ENCODE measurements at places on chromosomes 6 and 20. TPM values are rescaled to one million over a fixed set of nuclear protein-coding genes. Genes with fewer than 3 reads are reported as not detected.

The SALL4 gene
- 0.86 TPM for total RNA-seq

The TCP11 gene
- total RNA-seq, result 0.06 TPM

The ZBTB12 gene
- total RNA-seq, result 7.5 TPM

The MYO6 gene
- 7.0 TPM for total RNA-seq

The OR2J3 gene
- not detected for total RNA-seq

The PAX1 gene
- 0.12 TPM for total RNA-seq

The ID1 gene
- total RNA-seq, result 411 TPM

The FAM217A gene
- not detected for total RNA-seq

The FABP7 gene
- total RNA-seq, result not detected

The BPIFB4 gene
- total RNA-seq, result not detected

The C6orf132 gene
- total RNA-seq, result not detected

The SEMG1 gene
- total RNA-seq, result not detected

The CDSN gene
- total RNA-seq, result not detected

The HLA-DMA gene
- total RNA-seq, result 0.11 TPM

The MOCS3 gene
- 7.4 TPM for total RNA-seq

The GLP1R gene
- total RNA-seq, result not detected

The ZNF451 gene
- 41.9 TPM for total RNA-seq

The CUTA gene
- total RNA-seq, result 223 TPM

The CD83 gene
- total RNA-seq, result 20.1 TPM

The RIMS1 gene
- 3.3 TPM for total RNA-seq

The TAAR5 gene
- total RNA-seq, result not detected

The OLIG3 gene
- not detected for total RNA-seq

The HDGFL1 gene
- total RNA-seq, result not detected

The MAD2L1BP gene
- 59.5 TPM for total RNA-seq

The ADGRF4 gene
- total RNA-seq, result 2.7 TPM

The CLIC5 gene
- total RNA-seq, result not detected

The KHDC1L gene
- total RNA-seq, result not detected

The SUMO4 gene
- total RNA-seq, result not detected

The PRKN gene
- total RNA-seq, result 0.57 TPM

The NDRG3 gene
- total RNA-seq, result 9.9 TPM

The CCN5 gene
- total RNA-seq, result not detected

The GSTA3 gene
- not detected for total RNA-seq

The GPSM3 gene
- 2.2 TPM for total RNA-seq

The ARMC2 gene
- 4.0 TPM for total RNA-seq

The THBD gene
- 5.1 TPM for total RNA-seq

The TGM3 gene
- total RNA-seq, result not detected

The TBXT gene
- not detected for total RNA-seq

The OTOR gene
- not detected for total RNA-seq

The ZNFX1 gene
- total RNA-seq, result 13.5 TPM

The CHRNA4 gene
- not detected for total RNA-seq

The MRAP2 gene
- 0.92 TPM for total RNA-seq

The OPRL1 gene
- total RNA-seq, result 0.51 TPM

The CAGE1 gene
- 0.11 TPM for total RNA-seq

All from Daoy (cell line).